Fibroblast of skin of scalp (primary cell): ENCODE measurements at places on chromosomes 6 and 20.

- no peak for DNase-seq
These were observed 327.2 kb downstream of the HTR1B start for GRCh38 chr6:77136086-77136485.

GRCh38 chr20:19473216-19473921 is 260.9 kb downstream of the SLC24A3 start:
- no peak for DNase-seq

- DNase-seq = no peak
These were observed 128.1 kb downstream of the CEBPB start for GRCh38 chr20:50318710-50319109.

GRCh38 chr20:2920473-2920872 is 47.2 kb downstream of the PTPRA start:
- DNase-seq = no peak

GRCh38 chr20:39823224-39823623 is 861.1 kb downstream of the DHX35 start:
- peak; percentile 90 for DNase-seq

GRCh38 chr6:44868335-44868668 is 459.8 kb upstream of the RUNX2 start:
- no peak for DNase-seq

- no peak for DNase-seq
These were observed 43.3 kb downstream of the EZR start for GRCh38 chr6:158775832-158776231.

- DNase-seq = no peak
These were observed 295.7 kb upstream of the RUNX2 start for GRCh38 chr6:45032426-45032825.

DNA sequence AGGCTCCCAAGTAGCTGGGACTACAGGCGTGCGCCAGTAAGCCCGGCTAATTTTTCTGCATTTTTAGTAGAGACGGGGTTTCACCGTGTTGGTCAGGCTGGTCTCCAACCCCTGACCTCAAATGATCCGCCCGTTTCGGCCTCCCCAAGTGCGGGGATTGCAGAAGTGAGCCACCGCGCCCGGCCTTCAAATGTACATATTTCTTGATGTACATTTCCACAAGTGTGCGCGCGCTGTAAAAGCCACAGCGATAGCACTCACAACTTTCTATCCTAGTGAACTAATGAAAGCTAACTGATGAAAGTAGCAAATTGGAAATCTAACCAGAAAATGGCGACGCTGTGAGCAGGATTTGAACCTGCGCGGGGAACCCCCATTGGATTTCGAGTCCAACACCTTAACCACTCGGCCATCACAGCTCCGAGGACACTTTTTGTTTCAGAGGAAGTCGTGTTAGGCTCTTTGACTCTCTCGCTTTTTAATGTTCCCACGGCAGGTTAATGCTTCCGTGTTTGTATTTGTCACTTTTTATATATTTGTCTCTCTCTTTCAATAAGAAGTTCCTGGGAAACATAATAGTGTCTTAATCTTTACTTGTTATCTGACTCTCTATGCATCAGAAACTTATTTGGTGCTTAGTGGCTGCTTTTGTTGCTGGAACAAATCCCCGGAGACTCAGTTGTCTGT is 199.4 kb upstream of the ZNF184 start:
- DNase-seq = peak; percentile 66

- DNase-seq = no peak
These were observed 19.2 kb downstream of the ASF1A start for GRCh38 chr6:118913161-118913560.

- no peak for DNase-seq
These were observed 292.0 kb downstream of the ALDH8A1 start for GRCh38 chr6:134657751-134658527.

DNA sequence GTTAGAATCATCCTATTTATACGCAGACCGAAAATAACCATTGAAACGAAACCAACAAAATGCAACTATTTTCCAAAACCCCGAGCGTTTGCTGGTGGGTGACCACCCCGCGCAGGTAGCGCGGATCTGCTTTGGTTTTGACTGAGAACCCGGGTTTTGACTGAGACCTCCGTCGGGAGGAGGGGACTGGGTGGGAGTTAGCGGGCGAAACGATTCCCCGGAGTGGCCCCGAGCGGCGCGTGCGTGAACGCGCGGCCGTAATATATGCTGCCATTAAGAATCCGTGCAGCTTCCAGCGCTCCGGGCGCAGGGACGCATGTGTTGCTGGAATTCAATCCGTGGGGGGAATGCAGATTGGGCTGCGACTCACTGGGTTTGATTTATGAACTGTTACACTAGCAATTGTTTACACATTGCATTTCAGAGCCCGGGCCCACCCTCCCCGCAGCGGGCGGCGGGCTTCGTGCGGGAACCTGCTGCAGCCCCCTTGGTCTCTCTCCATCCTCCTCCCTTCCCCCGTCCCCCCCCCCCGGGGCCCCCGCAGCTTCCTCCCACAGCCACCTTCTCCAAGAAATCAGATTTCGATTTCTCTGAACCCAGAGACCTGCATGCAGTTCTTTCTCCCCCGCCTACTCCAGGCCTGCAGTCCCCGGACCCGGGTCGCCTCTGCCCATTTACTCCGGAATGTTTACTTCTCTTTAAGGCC is 9.9 kb downstream of the NRN1 start:
- peak; percentile 71 for DNase-seq

DNA sequence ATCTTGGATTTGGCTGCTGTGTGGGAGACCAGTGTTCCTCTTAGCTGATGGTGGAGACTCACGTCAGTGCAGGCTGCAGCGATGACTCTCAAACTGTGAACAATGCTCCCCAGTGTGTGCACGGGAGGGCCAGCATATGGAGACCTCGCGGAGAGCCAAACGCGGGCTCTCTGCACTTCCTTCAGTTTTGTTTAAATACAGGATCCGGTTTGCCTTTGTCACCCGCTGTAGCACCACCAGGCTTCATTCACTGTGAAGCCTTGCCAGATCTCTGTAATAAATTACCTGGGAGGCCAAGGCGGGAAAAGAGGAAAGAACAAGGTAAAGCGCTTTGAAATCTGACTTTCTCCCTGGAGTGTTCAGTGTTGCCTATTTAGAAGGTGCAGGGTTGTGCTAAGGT is 30.7 kb upstream of the TMEM14A start:
- DNase-seq = peak; percentile 45

DNA sequence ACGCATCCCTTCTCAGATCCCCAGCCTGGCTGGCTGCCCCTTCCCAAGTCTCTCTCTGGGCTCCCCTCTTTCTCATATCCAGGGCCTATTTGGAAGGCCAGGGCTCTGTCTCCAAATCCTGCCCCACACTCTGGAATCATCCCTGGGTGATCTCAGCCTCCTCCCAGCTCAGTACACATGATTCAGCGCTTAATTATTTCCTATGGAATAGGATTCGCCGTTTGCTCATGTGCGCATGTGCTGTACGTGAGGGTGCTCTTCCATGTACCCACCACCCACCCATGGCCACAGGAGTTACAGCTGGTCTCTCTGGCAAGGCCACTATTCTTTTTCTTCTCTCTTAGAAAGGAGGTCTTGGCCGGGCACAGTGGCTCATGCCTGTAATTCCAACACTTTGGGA is 81.7 kb upstream of the FOXP4 start:
- DNase-seq = peak; percentile 73

DNA sequence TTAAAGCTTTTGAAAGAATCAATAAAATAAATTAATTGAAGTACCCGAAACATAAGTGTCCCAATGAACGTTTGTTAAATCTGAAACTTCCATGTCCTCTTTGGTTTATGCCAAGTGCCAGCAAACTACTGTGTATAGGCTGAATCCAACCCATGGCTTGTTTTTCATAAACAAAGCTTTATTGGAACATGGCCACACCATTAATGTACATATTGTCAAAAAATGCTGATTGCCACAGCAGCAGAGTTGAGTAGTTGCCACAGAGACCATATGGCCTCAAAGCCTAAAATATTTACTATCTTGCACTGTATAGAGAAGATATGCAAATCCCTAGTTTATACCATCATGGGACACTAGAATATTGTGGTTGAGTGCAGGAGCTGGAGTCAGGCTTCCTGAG is 406.1 kb downstream of the MAFB start:
- DNase-seq = no peak

- DNase-seq = peak; percentile 83
These were observed 26.4 kb upstream of the FAM83C start for GRCh38 chr20:35318502-35319157.

DNA sequence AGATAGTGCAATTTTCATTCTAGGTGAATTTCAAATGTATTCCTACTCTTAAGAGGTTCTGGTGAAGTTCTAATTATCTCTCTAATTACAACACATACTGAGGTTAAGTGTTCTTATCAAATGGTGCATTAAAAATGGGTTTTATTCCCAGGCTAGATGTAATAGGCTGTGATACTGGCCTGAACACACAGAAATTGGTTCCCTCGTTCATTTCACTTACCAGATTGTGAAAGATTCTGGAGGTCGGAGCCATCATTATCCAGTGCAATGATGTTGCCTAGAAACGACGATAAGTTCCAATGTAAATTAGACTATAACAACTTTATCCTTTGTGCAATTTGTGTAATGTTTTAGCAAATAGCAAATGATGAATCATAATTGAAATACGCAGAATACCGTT is 172.6 kb upstream of the SOX4 start:
- DNase-seq = no peak

- no peak for DNase-seq
These were observed 36.2 kb upstream of the CD93 start for GRCh38 chr20:23122321-23122720.

DNA sequence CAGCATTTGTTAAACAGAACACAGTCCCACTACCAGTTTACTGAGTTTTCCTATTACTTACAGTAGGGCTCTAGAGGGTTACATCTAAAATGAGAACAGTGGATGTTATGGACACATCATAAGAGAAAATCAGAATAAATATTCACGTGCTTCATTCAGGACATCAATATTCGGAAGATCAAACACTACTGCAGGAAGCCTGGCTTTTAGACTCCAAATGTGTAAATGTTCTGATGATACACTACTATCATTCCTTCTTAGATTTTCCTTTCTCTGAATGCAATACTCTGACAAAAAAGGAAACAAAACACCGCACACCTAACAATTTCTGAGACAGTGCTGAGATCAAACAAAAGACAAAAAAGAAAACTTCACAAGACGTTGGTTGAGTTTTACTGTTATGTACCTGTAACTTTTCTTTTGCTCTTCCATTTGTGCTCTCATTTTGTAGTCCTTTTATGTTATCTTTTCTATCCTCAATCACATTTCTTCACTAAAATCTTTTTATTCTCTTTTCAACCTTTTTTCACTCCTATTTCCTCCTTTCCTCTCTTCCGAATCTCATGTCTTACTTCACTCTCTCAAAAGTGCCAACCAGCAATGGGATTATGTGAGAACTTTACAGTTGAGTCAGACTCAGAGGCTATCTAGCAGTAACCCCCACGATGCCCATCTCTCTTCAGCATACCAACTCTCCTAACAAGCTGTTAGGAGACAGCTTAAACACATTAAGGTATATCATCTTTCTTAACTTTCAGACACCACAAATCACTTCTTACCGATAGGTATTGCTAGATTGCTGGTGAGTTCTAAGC is 1.7 kb downstream of the FAM184A start:
- DNase-seq = no peak

- no peak for DNase-seq
These were observed 117.7 kb downstream of the SMOC2 start for GRCh38 chr6:168558686-168559085.

- DNase-seq = no peak
These were observed 14.8 kb upstream of the SCGN start for GRCh38 chr6:25637211-25637610.

DNA sequence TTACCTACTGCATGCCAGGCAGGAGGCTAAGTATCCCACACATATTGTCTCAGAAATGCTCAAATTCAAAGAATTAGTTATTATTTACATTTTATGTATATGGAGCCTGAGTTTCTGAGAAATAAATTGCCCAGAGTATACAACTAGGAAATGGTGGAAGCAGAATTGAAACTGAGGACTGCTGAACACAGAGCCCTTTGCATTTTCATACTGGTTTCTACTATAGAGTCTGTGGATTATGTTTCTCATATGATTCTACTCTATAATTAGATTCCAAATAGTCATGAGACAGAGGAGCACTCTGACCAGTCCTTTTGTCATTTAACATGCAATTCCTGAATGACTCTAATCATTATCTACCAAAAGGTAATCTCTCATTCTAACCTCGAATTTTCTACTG is 254.3 kb downstream of the LMBRD1 start:
- no peak for DNase-seq

- DNase-seq = no peak
These were observed 3.3 kb downstream of the ANKRD6 start for GRCh38 chr6:89436226-89436625.

- DNase-seq = peak; percentile 51
These were observed 1.4 kb downstream of the C6orf132 start for GRCh38 chr6:42140756-42141602.

- no peak for DNase-seq
These were observed 162.3 kb downstream of the MRPL14 start for GRCh38 chr6:43964659-43965570.

- DNase-seq = no peak
These were observed 139.6 kb downstream of the AIG1 start for GRCh38 chr6:143200167-143200770.

- DNase-seq = no peak
These were observed 13.9 kb downstream of the ISM1 start for GRCh38 chr20:13234961-13235360.

GRCh38 chr20:10470276-10470675 is 35.2 kb downstream of the SLX4IP start:
- DNase-seq = no peak

DNA sequence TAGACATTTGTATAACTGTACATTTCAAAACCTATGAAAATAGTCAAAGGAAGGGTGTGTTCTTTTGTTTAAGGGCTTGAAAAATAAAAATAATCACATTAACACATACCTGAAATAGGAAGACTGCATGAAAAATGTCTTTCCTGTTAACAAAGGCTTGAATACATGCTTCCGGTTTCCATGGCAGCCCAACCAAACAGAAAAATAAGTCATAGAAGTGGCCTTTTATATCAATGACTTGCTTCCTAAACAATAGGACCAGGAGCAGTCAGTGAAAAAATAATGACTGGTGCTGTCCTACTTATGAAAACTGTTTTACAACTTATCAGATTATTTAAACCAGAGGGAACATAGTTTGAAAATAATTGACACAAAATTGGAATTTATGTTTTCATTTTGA is 412.6 kb upstream of the PLCB4 start:
- peak; percentile 12 for DNase-seq

GRCh38 chr6:43016943-43017334 is 2.9 kb downstream of the KLHDC3 start:
- DNase-seq = no peak

DNA sequence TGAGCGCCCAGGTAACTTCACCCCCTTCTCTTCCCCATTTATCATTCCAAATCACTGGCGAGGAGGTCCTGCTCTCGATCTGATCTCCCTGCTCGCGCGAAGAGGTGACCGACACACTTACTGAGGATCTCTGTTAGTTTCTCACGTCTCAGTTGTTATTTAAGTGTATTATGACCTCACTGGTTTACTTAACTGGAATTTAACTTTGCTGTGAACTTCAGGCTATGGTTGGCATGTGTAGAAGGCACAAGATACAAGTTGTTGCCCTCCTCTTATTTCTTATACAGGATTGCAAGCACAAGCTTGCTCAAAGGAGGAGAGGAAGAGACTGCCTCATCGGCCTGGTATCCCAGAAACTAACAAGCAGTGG is 1.2 kb downstream of the RNF217 start:
- DNase-seq = peak; percentile 55

GRCh38 chr20:63533871-63534393 is 3.2 kb downstream of the PTK6 start:
- no peak for DNase-seq

- DNase-seq = no peak
These were observed 41.0 kb upstream of the FAM50B start for GRCh38 chr6:3808199-3808598.

GRCh38 chr6:65988006-65988405 is 281.0 kb upstream of the EYS start:
- no peak for DNase-seq
